CD4-positive, alpha-beta T cell treated with Interleukin-6 for 4 hours (primary cell): ENCODE measurements at places on chromosomes 3 and 15.

DNA sequence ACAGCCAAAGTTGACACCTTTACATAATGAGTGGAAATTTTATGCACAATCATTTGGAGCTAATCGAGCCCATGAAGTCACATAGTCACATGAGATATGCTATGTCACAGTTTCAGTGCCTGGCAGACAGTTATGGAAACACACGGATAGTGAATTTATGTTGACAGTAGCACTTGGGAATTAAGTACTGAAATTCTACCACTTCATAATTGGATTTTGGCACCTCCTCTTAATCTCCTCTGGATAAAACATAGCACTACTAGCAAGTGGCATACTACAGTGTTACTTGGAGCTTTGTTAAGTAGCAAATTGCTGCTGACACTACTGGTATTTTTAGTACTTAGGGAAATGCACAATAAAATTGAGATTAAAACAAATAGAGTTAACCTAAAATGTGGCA lies 1679.4 kb downstream of the OTOL1 start:
- no peak for DNase-seq

GRCh38 chr3:106135451-106136160 lies 266.8 kb upstream of the CBLB start:
- no peak for DNase-seq

- no peak for DNase-seq
Observed at GRCh38 chr3:168251371-168251770, 155.6 kb upstream of the GOLIM4 start.

DNA sequence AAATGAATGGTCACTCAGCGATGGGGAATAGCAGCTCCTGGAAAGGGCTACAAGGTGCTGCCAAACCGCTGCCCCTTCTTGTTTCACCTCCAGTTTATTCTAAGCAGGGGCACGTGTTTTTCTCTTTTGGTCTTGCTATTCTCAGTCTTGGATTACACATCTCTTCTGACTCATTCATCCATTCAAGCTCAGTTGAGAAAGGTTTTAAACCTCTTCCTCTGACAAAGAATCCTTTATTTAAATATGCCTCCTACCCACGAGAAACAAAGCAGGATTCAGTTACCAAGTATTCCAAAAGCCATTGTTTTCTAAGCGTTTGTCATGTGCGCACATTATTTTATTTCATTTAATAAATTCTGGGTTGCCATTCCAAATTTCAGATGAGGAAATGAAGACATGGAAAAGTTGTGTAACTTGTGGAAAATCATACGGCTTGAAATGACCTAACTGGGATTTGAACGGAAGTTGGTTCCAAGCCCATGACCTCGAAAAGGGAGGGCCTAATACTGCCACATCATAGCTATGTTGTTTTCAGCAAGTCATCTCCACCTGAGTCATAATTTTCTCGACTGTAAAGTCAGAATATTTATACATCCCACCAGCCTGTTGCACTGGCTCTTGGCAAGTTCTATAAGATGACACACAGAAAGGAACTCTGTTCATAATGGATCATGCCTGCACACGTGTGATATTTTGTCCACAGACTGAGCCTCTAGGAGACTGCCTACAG lies 292.0 kb upstream of the SLCO3A1 start:
- no peak for DNase-seq

DNA sequence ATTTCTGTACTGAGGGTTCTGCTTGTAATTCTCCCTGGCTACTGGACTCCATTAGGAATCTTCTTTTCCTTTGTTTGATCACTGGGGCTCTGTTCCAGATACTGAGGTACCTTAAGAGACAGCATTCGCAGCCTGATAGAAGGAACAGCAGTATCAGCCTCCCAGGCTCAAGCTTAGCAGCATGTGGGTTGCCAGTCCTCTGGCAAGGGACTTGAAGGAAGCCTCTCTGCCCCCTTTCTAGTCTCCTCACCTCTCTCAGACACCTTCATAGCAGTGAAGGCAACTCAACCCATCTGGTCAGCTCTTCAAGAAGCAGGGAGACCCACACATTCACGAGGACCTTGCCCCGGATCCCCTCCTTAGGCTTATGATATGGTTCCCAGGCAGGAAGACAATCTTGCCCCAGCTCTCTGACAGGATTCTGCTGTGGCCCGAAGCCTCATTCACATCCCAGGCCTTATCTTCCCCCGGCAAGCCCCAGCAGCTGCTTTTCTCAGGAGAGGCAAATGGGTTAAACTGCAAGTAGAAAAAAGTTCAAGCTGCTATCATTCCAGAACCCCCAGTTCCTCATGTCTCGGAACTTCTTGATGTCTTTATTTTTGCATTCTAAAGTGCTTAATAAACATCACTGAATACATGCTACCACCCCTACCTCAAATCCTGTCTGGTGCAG lies 153.1 kb downstream of the LIPC start:
- no peak for DNase-seq

DNA sequence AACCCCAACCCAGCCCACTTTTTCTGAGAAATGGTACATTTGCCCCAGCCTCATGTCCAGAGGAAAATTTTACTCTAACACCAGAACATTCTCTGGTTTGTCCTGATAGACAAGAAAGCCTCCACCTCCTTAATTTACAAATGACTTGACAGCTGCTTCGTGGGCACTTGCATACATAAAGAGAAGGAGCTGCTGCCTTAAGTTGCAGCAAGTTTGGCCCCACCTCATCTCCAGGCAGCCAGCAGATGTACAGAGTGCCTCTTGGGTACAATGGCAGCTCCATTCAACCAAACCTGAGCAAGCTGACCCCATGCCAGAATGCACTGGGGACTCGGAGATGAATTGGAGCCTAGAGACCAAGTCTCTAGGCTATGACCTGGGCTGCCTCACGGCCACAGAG lies 6.2 kb upstream of the H1-8 start:
- no peak for DNase-seq

GRCh38 chr3:64410226-64410625 lies 185.0 kb upstream of the PRICKLE2 start:
- DNase-seq: no peak

DNA sequence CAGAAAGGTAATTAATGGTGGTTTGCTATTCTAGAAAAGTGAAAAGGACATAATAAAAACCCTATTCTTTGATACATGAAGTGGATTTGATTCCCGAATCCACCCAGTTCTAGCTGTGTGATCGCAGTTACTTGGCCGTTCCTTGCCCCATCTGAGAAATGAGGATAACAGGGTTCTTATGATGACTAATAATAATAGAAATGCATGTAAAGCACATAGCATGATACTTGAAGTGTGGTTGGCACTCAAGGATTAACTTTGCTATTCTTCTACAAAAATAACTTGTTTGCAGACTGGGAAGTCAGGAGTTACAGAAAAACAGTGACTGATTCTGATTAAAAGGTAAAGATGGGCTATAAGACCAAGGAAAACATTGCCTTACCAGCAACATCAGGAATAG lies 26.8 kb downstream of the PARL start:
- no peak for DNase-seq

DNA sequence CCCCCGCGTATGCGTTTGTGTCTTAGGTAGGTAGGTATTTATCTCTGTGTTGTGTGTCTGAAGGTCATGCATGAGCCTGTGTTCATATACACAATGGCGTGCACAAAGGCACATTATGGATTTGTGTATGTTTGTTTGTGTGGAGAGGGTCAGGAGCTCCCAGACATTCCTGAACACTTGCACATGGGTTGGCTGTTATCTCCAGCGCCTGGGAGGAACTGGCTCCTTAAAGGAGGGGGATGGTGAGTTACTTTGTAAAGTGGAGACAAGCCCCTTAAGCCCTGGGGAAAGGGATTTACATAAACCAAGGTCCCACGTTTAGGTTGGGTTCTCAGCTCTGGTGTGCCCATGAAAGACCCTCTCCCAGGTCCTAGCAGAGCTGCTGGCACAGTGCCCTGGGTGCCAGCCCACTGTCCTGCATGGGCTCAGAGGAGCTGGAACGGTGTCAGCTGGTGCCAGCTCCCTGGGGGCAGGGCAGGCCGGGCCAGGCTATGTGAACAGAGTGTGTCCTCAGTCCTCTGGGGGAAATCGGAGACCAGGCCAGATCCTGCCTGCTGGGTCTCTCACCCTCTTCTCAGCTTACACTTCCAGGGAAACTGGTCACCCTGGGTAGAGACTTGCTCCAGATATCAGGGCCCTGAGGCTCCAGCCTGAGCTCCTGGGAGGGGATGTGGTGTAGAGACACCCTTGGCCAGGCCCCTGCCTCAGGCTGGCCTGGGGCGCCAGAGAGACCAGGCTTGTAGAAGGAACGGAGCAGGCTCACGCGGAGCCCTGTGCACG lies 25.1 kb downstream of the SNX33 start:
- DNase-seq: no peak
